ENCODE measurements at places on chromosomes 6 and 20.

- DNase-seq, result no peak
These were observed 92.4 kb downstream of the TMEM242 start for GRCh38 chr6:157230910-157231309.

GRCh38 chr6:170111141-170111664 is 179.7 kb downstream of the DLL1 start:
- no peak for DNase-seq

DNA sequence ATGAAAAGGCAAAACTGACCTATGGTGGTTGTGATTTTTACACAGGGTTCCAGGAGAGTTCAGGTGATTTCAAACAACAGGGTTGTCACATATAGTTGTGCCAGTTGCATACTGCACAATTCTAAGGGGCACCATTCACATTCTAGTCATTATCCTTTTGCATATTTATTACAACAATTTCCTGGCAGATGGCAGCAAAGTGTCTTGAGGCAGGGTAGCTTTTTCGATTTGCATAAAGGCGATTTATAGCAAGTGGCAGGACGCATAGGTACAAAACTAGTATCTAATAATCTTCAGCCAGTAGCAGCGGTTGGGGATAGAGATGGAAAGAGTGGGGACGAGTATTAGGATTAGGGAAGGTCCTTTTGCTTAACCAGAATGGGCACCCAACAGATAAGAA is 46.5 kb upstream of the TRAF3IP2 start:
- DNase-seq, result no peak

DNA sequence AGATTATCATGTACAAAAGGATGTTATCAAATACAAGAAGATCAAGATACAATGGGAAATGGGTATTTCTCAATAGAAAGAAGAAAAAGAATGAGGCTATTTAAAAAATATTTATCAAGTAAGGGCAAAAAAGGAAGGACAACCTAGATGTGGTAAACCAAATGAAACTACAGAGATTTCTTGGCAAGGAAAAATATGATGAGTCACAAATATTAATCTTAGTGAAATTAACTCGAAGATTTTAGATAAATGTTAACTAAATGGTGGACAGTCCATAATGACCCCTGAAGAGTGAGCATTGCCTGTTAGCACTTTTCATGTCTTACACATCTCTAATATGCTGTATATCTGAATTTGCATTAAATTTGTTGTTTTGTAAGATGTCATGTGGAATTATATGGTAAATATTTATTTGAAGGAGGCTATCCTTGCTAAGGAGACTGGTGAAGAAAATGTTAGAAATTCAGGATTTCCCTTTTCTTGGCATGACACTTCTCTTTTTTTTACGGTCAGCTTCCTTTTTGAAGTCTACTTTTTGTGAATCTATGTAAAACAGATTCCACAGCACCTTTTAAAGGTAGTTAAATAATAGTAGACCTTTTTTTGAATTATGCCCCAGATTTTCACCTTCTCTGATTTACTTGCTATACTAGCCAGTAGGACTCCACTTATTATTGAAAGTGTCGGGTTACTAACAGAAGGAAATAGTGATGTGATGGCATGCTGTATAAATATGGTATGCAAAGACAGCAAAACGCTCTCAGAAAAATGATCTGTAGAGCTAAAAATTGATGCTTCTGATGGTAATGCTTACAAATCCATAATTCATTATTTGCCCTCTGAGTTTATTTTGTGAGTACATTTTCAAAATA is 120.5 kb downstream of the HIVEP1 start:
- no peak for DNase-seq

DNA sequence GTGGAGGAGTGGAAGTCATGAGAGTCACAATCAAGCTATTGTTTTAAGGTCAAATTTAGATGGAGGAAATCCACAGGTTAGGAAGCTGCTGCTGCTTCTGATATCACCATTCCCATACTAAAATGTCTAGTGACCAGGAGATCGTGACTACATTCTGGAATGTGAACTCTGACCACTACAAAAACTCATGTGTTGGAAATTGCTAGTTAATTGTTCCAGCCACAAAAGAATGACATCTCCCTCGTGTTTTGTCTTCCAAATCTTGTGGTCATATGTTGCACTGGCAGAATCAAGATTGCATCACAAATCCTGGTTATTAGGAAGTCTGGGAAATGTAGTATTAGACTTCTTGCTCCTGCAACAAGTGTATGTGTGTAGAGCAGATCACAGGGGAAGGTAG is 441.9 kb downstream of the CD109 start:
- no peak for DNase-seq

GRCh38 chr6:22784601-22785410 is 215.4 kb downstream of the HDGFL1 start:
- DNase-seq, result no peak

- no peak for DNase-seq
These were observed 727.6 kb downstream of the PTPRT start for GRCh38 chr20:42461965-42462593.

GRCh38 chr6:50819904-50820868 is 1.5 kb downstream of the TFAP2B start:
- DNase-seq, result no peak

- DNase-seq, result peak; percentile 35
These were observed at the start of gene ELOVL2 for GRCh38 chr6:11043961-11044711. TSS of gene ELOVL2 (minus strand) at chr6:11044305. CDS start at chr6:11044230, 75 bp downstream.

GRCh38 chr20:23082846-23083552 is 3.1 kb downstream of the CD93 start:
- DNase-seq, result no peak

- DNase-seq, result no peak
These were observed 607.4 kb upstream of the JAG1 start for GRCh38 chr20:11281240-11281639.

GRCh38 chr6:7446619-7447325 is 57.2 kb downstream of the RIOK1 start:
- no peak for DNase-seq

- DNase-seq, result no peak
These were observed 285.4 kb downstream of the SMOC2 start for GRCh38 chr6:168726312-168726856.

DNA sequence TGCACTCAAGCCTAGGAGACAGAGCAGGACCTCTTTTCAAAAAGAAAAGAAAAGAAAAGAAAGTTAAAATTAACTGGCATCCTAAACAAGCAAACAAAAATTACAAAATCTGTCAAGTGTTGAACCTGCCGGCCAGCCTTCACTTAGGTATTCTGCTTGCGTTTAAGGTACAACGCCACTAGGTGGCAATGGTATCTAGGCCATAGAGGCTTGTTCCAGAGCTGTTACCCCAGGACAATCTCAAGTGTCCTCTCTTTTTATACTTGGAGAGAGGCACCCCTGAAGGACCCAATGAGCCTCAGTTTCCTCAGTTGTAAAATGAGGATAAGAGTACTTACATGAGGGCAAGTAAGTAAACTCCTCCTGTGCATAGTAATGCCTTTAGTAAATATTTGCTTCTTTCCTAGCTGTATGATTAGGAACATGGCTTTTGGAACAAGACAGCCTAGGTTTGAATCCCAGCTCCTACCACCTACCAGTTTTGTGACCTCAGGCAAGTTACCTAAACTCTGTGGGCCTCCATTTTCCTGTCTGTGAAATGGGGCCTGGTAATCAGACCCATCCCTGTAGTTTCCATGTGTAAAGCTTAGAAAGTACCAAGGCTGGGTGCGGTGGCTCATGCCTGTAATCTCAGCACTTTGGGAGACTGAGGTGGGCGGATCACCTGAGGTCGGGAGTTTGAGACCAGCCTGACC is 5.8 kb upstream of the PACSIN1 start:
- no peak for DNase-seq

DNA sequence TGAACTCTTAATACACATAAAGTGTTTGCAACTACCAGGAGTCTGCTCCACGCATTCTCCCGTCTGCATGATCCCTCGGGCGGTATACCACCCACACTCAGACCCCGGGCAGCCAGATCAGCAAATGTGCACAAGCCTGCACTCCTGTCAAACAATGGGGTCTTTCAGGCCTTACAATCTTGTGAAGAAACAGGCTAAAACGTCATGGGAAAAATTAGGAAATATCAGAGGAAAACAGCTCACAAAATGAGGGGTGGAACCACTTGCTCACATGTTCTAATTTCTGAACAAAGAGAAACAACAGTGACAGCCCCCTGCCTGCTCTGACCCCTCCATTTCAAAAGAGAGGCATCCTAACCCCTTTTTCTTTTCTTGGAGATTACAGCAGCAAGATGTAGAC is 69.4 kb downstream of the BACH2 start:
- DNase-seq, result no peak

GRCh38 chr20:4045741-4046140 is 30.4 kb upstream of the RNF24 start:
- DNase-seq, result no peak
